ENCODE measurements at places on chromosomes 13 and 19. TPM values are rescaled to one million over a fixed set of nuclear protein-coding genes. Genes with fewer than 3 reads are reported as not detected.

DNA sequence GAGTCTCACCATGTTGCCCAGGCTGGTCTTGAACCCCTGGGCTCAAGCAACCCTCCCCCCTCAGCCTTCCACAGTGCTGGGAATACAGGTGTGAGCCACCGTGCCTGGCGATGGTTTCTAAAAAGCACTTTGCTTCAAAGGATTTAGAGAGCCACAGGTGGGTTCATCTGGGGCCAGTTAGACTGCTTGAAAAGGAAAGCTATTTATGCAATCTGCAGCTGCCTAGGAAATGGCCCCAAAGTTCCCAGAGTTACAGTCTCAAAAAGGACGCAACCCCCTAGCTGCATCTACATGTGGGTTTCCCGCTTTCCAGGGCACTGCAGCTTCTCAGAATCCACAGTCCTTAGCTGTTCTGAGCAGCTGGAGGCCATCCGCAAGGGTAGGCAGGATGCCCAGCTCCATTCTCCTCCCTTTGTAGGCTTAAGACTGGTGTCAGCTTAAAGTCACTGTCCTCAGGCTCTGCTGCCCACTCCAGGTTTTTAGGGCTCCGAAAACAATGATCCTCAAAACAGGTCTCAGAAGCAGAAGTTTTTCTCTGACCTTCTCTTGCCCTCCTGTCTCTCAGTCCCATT, 41.4 kb downstream of the ZNF823 start:
- no peak for DNase-seq

The ELSPBP1 gene
- total RNA-seq = not detected

GRCh38 chr19:20662421-20663105, 1.2 kb upstream of the ZNF626 start:
- DNase-seq = no peak

DNA sequence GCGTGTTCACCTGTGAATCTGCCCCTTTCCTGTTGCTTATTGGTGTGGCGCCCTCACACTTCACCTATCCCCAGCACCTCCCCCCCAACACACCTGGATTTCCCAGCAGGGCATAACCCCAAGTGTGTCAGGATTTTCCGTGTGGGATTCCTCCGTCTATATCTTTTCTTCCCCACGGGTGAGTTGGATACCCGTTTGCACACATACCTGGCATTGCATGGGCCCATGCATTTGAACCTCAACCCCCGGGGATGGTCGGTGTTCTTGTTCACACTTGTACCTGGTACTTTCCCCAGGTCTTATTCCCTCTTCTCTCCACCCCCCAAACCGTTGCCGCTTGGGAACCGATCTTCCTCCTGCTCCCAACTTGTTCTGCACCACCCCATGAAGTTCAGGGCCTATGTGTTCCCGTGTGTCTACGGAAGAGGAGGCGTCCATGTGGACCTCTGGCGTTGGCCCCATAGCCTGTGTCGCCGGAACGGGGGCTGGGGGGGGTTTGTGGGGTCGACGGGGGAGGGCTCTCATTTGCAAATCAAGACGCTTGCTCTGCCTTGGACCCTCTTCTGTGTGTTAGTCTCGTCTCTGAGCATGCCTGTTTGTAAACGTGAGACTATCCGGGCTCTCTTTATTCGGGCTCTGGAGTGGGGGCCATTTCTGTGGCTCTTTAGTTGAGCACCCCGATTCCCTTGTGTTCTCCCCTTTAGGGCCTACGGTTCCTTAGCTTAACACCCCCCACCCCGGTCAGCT, 1.7 kb downstream of the PRR12 start:
- peak; percentile 25 for DNase-seq

All from umbilical cord (tissue), 2 donors.